ENCODE measurements at places on chromosomes 2 and 18. TPM values are rescaled to one million over a fixed set of nuclear protein-coding genes. Genes with fewer than 3 reads are reported as not detected.
A peak's percentile ranks its signal among the peaks of the same experiment; 100 is the strongest.

GRCh38 chr2:239690651-239691631 lies 290.1 kb upstream of the HDAC4 start:
- no peak overlapping the region for H3K27ac ChIP-seq
- no peaks in the 10 kb centered on the region for H3K36me3 ChIP-seq
- no peak for DNase-seq

- no peak for DNase-seq
- no peak overlapping the region for H3K4me3 ChIP-seq
- no peaks in the 10 kb centered on the region for H3K4me1 ChIP-seq
- H3K27ac ChIP-seq: no peak overlapping the region
- H3K27me3 ChIP-seq: no peaks in the 10 kb centered on the region
- H3K36me3 ChIP-seq: no peaks in the 10 kb centered on the region
Observed at GRCh38 chr2:105674401-105674800, 70.3 kb upstream of the NCK2 start.

DNA sequence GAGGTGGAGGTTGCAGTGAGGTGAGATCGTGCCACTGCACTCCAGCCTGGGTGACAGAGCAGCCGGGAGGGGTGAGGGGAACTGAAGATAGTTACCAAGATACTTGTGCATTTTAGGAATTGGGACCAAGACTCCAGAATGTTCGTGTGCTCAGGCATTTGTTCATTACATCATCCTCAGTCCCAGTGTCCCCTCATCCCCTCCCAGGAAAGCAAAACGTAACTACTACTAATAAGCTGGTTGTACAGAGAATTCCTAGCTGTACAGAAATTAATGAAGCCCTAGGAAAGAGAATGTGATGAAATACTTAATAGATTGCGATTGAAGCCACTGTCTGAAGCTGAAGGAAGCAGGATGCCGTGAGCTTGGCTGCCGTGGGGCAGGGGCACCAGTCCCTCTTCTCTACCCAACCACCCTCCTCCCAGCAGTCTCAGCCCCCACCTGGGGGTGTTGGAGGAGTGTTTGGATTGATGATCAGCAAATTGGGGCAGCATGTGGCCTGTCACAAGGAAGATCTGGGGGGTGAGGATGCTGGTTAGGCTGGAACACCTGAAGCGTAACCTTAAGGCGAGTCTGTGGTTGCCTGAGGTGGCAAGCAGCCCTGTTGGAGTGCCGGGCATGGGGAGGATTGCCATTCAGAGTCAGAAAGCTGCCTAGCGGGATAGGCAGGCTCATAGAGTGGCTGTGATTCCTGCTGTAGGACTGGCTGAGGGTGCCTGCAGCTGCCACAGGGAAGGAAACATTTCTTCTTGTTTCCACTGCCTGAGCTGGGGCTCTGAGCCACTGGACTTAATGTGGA lies 140.9 kb downstream of the SH3RF3 start:
- H3K4me1 ChIP-seq: no peaks in the 10 kb centered on the region
- H3K27me3 ChIP-seq: no peaks in the 10 kb centered on the region

GRCh38 chr2:216856406-216857065 lies 3.3 kb downstream of the TNP1 start:
- H3K36me3 ChIP-seq: no peaks in the 10 kb centered on the region
- no peak for DNase-seq
- no peak overlapping the region for H3K4me3 ChIP-seq
- H3K4me1 ChIP-seq: no peaks in the 10 kb centered on the region

DNA sequence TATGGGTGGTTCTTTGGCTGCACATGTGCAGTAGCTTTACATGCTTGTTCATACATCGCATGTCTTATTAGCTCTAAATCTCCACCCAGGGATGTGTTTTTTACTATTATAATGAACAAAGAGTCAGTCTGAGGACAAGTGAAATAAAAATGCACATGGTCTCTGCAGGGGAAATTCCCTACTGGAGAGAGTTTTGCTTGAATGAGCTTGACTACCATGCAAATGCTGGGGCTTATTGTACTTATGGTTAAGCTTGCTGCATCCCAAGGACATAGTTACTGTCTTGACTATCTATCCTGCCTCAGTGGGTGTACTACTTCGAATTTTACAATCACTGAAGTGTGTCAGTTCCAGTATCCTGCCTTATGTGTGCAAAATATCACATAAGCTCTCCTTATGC lies 362.7 kb downstream of the TDRD15 start:
- H3K4me3 ChIP-seq: no peak overlapping the region
- no peaks in the 10 kb centered on the region for H3K4me1 ChIP-seq
- H3K27me3 ChIP-seq: no peaks in the 10 kb centered on the region
- no peak for DNase-seq
- H3K36me3 ChIP-seq: no peaks in the 10 kb centered on the region

GRCh38 chr2:84965192-84965516 lies 5.8 kb upstream of the KCMF1 start:
- peaks cover 6% of the 10 kb centered on the region for H3K4me1 ChIP-seq
- DNase-seq: no peak
- H3K27me3 ChIP-seq: no peaks in the 10 kb centered on the region
- no peak overlapping the region for H3K27ac ChIP-seq

DNA sequence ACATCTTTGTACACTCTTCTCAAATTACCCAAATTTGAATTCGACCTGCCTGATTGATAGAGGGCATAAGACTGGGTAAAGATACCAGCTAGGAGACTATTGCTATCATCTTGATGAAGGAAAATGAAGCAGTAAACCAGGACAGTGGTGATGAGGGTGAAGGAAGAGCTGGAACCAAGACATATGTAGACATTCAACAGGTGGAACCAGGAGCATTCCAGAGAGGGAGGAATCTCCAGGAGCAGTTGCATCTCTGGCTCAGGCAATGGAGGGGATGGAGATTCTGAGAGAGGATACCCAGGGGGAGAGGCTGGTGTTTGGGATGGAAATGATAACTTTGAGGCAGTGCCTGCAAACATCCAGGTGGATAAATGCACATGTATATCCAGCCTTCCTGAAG lies 41.6 kb downstream of the SDC1 start:
- no peak overlapping the region for H3K4me3 ChIP-seq
- H3K27ac ChIP-seq: no peak overlapping the region
- DNase-seq: no peak
- no peaks in the 10 kb centered on the region for H3K36me3 ChIP-seq
- H3K27me3 ChIP-seq: no peaks in the 10 kb centered on the region

- H3K36me3 ChIP-seq: no peaks in the 10 kb centered on the region
- H3K27me3 ChIP-seq: no peaks in the 10 kb centered on the region
- peaks cover 4% of the 10 kb centered on the region for H3K4me1 ChIP-seq
- DNase-seq: no peak
Observed at GRCh38 chr2:66753660-66754059, 318.7 kb downstream of the MEIS1 start.

Gene SH2D6
- total RNA-seq: not detected

- H3K27me3 ChIP-seq: no peaks in the 10 kb centered on the region
- no peak overlapping the region for H3K4me3 ChIP-seq
Observed at GRCh38 chr18:44309185-44309584, 371.5 kb upstream of the SETBP1 start.

DNA sequence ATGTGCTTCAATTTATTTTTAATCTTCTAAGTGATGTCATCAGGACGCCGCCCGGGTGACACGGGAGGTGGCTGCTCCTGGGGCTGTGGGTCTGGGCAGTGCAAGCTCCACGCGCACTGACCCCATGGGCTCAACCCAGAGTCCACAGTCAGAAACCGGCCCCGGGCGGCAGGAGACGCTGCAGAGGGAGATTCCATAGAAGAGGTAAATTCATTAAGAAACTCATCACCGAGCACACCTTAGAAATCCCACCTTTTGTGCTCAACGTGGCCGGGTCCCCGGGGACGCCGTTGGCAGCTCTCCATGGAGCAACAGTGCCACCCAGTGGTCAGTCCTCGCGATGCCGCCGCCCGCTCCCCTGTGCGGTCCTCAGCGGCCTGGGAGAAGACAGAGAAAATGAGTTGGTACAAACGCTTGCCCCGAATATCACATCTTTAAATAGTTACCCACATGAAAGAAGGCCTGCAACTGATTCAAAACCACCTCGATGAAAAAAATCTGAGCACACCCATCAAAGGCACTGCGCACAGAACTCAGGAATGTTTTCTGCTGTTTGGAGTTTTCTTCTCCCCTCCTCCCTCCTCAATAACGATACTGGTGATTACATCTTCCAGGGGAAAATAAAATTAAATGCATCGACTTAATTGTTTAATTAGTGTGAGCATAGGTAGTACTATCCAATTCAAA lies 92.6 kb downstream of the CMPK2 start:
- H3K27me3 ChIP-seq: no peaks in the 10 kb centered on the region
- peak overlapping the region; percentile 8 for H3K4me3 ChIP-seq
- H3K4me1 ChIP-seq: no peaks in the 10 kb centered on the region
- DNase-seq: peak; percentile 99
- no peak overlapping the region for H3K27ac ChIP-seq

DNA sequence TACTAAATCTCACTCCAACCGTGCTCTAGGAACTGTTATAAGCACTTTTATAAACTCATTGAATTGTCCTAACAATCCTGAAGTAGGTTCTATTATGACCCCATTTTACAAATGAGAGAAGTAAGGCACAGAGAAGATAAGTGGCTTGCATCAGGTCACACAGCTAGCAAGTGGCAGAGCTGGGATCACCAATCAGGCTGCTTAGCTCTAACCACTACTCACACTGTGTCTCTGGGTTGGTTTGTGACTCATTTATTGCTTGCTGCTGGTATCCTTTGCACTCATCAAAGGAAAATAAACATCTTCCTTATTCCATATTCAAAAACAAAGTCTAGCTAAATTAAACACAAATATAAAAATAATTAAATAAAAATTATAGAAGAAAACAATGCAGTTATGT lies 42.5 kb upstream of the IL1R2 start:
- no peak overlapping the region for H3K4me3 ChIP-seq
- H3K27ac ChIP-seq: no peak overlapping the region
- H3K4me1 ChIP-seq: no peaks in the 10 kb centered on the region
- no peak for DNase-seq
- no peaks in the 10 kb centered on the region for H3K27me3 ChIP-seq

DNA sequence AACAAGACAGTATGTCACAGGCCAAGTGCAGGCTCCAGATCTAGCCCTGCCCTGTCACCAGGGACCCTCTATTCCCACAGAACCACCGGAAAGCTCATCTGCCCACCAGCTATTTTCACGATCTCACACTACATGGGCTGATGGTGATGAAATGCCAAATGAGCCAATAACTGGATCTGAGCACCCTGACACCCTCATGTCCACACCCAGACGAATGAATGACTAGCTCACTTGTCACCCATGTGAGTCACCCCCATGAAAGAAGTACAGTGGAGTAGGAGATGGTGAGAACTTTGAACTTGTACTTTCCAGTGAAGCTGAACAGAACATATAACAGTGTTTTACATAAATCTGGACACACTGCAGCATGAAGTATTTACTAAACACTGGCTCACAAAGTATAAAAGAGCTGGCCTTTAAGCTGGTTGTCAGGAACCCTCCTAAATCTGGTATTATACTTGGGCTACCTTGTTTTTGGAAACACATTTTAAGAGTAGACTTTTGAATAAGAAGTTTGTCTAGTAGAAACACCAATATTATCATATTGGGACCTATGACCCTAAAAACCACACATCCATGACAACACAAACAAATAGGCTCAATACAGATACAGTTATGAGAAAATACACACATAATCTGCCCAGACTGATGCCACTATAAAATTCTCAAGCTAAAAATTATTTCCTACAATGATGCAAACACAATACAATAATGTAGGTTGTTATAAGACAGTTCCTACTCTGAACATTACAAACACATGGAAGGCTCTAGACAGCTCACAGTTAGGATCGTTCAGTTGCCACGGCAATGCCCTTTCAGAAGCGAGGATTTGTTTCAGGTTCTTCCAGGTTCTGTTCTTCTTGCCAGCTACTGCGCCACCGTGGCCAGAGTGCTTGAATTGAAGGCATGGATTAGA lies 19.0 kb downstream of the INO80C start:
- peaks cover 2% of the 10 kb centered on the region for H3K36me3 ChIP-seq
- no peak overlapping the region for H3K27ac ChIP-seq
- no peak for DNase-seq
- no peaks in the 10 kb centered on the region for H3K27me3 ChIP-seq
- H3K4me3 ChIP-seq: no peak overlapping the region

- no peak overlapping the region for H3K4me3 ChIP-seq
- H3K36me3 ChIP-seq: no peaks in the 10 kb centered on the region
- no peak overlapping the region for H3K27ac ChIP-seq
- H3K4me1 ChIP-seq: peaks cover 2% of the 10 kb centered on the region
Observed at GRCh38 chr2:171516793-171517192, 5.5 kb upstream of the CYBRD1 start.

Measured in H1 (cell line).